NCI-H1105 treated with DMSO at 0.1 percent for 48 hours (cell line): ENCODE measurements at places on chromosomes 3 and 15.

DNA sequence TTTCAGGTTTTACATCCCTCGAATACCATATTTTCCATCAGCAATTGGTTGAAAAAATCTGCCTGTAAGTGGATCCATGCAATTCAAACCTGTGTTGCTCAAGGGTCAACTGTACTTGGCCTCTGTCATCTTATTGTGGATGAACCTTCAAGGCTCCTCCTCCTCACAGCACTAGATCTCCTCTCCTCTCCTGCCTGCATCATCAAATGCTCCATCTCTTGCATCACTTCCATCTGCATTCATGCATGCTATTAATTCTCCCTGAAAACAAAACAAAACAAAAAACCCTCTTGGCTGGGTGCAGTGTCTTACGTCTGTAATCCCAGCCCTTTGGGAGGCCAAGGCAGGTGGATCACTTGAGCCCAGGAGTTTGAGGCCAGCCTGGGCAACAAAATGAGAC lies 10.1 kb downstream of the BCL2L10 start:
- no peak for DNase-seq

DNA sequence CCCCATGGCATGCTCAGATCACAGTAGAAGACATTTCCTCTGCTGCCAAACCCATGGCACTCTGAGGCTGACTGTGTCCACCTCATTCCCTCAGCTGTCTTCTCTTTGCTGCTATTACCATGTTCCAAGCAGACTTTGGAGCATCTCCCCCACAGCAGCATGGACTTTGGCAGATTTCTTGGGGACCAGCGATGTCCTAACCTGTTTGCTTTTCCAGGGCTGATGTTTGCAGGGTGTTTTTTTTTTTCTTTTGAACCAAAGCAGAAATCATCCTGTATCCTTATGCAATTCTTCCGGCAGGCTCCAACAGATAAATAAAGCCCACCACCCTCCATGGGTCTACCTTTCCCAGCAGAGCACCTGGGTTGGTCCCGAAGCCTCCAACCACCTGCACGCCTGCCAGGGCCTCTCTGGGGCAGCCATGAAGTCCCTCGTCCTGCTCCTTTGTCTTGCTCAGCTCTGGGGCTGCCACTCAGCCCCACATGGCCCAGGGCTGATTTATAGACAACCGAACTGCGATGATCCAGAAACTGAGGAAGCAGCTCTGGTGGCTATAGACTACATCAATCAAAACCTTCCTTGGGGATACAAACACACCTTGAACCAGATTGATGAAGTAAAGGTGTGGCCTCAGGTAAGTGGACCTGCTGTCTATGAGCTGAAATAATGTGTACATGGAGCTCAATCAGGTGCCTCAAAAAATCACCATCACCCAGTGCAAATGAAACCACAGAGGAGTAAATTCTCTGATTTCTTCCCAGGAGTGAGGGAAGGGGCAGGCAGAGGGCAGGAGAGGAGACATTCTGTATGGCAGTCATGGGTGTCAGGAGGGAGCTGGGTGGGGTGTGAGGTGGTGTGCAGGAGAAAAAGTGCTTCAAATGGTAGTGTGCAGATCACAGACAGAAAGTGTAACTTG lies at the start of gene AHSG:
AHSG (plus strand) TSS at position 340 of the 916 bp plus-strand sequence; CDS start at position 422, 82 bp downstream.
- DNase-seq, result no peak

DNA sequence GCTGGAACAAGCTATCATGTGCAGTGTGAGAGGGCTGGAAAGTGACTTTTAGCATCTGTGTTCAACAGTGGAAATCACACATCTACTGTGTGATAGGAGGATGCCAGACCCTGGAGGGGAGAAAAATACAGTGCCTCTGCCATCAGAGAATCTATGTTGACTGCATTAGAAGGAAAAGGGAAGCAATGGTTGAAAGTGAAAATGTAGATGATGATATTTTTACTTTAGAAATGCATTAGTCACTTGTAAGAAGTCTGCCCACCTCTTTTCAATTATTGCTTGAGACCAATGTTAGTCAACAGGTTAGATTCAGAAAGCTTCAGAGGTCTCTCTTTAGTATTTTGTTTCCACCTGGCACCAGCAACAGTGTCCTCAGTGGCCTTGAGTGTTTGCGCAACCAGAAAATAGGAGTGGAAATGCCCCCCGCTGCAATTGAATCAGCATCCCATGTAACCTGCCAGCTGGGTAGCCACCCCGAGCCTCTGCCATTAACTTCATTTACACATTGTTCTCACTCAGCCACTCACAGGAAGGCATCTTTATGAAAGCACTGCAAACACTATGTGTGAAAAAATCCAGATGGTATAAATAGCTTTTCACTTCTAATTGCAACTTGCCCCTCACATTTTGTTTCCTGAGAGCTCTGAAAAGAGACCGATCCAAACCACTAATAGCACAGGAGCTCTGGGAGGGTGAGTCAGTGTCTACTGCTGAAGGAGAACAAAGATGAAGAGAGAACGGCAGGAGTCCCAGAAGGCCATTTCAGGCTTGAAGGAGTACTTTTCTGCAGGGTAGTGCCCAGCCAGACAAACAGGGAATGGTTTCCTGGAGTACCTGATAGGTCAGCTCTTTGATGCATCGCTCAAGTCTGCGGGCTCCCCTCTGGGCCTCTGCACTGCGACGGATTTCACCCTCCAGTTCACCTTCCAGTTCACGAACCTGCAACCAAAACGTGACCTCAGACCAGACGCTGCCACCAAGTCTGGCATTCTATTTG lies 92.1 kb downstream of the HHLA2 start:
- peak; percentile 60 for DNase-seq

DNA sequence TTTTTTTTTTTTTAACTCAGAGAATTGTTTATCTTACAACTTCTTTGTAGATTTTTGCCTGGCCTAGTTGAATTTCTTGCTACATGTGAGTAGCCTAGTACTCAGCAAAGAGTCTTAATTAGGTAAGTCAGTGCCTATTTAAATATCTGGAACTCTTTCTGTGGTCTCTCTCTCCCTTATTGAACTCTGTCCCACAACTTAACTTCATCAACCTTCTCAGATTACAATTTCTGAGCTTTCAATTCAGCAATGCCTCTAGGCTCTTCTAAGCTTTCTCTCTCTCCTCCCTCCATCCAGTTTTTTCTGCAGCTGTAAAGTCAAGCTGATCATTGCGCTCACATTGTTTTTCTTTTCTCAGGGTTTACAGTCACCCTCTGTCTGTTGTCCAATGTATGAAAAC lies 517.6 kb upstream of the ROBO1 start:
- peak; percentile 28 for DNase-seq

DNA sequence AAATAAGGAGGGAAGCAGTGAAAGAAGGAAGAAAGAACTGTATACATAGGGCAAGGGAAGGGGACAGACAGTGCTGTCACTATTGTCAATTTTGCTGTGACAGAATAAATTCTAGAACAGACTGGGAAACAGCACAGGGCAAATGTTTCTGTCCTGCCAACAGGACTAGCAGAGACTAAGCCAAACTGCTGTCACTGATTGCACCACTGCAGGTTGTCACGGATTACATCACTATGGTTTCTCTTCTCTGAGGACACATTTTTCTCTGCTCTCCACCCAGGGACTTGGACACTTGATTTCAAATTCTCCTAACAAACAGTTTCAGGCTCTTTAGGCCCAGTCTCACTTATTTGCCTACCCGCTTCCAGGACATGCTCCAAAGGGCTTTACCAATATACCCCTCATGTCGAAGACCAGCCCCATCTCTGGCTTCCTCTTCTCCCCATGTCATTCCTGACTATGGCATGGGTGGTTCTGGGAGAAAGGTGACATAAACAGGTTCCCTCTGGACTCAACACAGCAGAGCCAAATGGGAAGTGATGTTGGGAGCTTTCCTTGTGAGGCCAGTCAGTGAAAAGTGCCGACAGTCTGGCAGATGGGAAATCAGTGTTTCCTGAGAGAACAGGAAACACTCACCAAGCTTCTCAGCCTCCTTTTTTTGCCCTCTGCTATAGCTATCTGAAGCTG lies 70.2 kb upstream of the ST3GAL6 start:
- DNase-seq, result no peak

GRCh38 chr3:188146219-188146618 lies 7.7 kb upstream of the LPP start:
- no peak for DNase-seq
